ENCODE measurements at places on chromosomes 5 and 9.

DNA sequence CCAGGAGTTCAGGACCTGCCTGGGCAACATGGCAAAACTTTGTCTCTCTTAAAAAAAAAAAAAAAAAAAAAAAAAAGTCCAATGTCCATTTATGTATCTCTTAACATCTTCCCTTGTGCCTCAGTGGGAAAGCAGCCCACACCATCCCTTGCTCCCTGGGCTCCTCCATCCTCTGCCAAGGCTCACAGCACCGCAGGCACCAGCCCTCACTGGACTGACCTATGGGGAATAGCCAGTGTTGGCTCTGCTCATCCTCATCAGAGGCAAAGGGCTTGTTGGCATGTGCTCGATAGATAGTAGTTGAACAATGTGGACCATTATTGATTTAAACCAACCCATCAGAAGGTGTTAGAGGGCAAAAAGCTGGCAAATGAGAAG is 61.8 kb upstream of the LRRTM2 start:
- DNase-seq: no peak

- DNase-seq: no peak
Observed at GRCh38 chr5:37833990-37834389, 5.9 kb downstream of the GDNF start.

- no peak for DNase-seq
Observed at GRCh38 chr5:173629628-173630027, 13.2 kb upstream of the BOD1 start.

GRCh38 chr9:125525921-125526631 is 180.9 kb downstream of the MAPKAP1 start:
- DNase-seq: no peak

GRCh38 chr9:19660019-19660418 is 128.8 kb downstream of the SLC24A2 start:
- DNase-seq: no peak

All from T1000 (cell line).